ENCODE measurements at places on chromosomes 1 and 21.

DNA sequence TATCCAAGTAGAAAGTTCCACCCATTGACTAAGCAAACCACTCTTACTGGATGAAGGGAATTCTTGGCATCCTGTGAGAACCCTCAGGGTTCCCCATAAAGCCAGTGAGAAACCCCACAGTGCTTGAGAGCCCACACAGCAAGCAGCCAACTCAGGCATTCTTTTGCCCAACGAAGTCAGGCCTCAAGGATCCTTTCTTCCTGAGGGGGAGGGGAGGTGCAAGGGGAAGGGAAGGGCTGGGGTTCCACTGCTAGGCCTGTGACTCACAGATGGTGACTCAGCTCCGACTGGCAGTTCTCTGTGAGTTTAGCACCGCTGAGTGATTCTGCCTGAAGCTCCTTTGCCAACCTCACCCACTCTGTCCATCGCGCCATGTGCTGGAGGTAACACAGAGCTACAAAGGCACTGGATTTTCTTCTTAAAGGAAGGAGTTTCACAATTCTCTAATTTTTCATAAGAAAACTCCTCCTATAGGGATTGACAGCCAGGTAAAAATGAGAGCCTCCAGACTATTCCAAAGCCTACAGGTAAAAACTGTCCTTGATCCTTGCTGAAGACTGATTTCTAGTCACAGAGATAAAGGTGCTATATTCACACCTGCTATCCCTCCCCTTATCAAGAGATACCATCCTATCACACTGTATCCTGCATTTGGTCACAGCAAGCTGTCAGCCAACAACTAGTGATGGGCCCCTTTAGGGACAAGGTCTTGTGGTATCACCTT, 4.8 kb downstream of the ENO1 start:
- DNase-seq, result peak; percentile 78

GRCh38 chr1:23578997-23579363, 19.7 kb upstream of the ID3 start:
- DNase-seq, result no peak

- DNase-seq, result no peak
Observed at GRCh38 chr1:21668232-21668950, 766 bp downstream of the RAP1GAP start.

- DNase-seq, result peak; percentile 77
Observed at GRCh38 chr1:234608911-234609690, 877 bp downstream of the IRF2BP2 start.

DNA sequence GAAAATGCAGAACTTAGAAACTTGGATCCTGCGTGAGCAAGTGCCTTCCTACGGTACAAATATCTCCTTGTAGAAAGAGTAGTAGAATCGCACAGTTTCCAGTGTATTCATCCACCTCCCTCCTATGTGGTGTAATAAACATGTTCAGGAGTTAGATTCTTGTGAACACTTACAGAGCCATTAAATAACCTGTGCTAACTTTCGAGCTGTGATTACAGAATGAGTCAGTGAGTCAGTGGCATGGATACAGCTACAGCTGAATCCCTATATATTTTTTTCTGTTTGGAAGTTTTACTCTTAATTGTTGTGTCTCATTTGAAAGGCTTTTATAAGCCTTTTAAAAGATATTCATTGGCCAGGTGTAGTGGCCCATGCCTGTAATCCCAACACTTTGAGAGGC, 148.7 kb downstream of the EDEM3 start:
- DNase-seq, result no peak

- DNase-seq, result no peak
Observed at GRCh38 chr21:42423685-42424084, 20.0 kb downstream of the UBASH3A start.
